Mesothelial cell of epicardium (in vitro differentiated cells): ENCODE measurements at places on chromosomes 11 and 22.
A peak's percentile ranks its signal among the peaks of the same experiment; 100 is the strongest.

DNA sequence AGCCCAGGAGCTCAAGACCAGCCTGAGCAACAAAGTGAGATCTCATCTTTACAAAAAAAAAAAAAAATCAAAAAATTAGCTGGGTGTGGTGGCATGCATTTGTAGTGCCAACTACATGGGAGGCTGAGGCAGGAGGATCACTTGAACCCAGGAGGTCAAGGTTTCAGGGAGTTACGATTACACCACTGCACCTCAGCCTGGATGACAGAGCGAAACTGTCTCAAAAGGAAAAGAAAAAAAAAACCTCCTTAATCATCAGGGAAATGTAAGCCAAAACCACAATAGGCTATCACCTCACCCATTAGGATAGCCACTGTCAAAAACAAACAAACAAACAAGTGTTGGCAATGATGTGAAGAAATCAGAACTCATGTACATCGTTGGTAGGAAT lies 13.4 kb downstream of the DGCR2 start:
- no peak for DNase-seq

DNA sequence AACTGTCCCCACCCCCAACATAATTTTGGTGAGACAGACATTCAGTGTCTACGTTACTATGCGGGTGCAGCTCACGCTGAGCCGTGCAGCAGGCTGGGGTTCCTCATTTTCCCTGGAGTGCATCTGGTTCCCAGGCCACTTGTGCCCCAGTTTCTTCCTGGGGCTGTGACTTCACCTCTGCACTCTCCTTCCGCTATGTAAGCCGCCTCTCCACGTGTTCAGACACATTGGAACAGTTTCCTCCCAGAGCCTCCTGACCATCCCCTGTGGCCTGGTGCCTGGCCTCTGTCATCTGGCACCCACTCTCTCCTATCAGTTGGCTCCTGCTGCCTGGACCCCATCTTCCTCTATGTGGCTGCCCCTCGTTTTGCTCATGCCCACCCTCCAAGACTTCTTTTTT lies 46.2 kb upstream of the A4GALT start:
- no peak for DNase-seq

DNA sequence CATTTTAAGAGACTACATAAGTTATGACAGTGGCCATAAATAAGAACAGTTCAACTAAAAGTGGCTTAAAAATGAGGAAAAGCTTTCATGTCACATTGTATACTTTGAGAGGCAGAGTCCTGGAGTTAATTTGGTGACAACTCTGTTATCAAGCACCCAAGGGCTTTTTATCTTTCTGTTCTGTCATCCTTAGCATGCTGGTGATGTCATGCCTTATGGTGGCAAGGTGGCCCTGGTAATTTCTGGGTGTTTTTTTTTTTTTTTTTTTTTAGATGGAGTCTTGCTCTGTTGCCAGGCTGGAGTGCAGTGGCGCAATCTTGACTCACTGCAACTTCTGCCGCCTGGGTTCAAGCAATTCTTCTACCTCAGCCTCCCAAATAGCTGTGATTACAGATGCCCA lies 158.8 kb downstream of the AASDHPPT start:
- DNase-seq, result no peak

DNA sequence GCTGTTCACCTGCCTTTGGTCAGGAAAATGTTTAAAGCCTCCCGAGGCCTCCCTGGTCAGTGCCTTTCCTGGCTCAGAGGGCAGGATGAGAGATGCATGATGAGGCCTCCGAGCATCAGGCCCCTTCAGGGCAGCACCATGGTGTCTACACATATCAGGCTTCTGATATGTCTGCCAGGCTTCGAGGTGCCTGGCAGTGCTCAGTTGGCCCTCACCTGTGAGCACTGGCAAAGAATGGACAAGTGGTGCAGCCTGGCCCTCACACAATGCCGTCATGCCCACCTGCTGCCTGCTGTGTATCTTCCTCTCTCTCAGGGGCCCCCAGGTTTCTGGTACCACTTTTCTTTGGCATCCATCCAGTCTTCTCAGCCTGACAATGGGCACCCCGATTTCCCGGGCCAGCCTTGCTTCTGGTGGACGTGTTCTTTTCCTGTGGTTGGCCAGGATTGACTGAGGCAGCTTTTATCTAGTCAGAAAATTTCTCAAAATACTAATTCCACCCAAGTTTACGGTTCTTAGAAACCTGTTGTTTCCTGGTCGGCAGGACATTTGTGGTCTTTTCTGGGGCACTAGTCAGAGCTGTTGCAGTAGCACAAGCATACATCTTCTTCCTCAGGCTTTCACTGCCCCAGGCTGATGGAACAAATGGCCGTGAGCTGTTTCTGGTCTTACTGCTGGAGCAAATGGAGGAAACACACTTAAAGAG lies 76.8 kb upstream of the SUSD2 start:
- DNase-seq, result no peak

DNA sequence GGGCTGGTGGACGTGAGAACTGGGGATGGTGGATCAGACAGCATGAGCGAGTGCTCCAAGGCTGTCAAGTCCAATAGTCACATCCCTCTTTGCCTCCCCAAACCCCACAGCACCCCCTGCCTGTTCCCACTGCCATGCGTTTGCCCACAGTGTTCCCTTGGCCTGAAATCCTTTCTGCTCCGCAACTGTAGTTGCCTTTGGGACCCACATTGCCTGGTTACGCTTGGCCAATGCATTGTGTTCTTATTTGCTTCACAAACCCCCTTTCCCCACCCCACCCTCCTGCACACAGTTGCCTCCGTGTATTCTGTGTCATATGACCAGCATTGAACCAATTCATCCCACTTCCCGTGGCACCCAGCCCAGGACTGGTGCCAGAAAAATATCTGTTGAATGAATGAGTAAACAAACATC lies 2.1 kb upstream of the KIAA0930 start:
- no peak for DNase-seq

DNA sequence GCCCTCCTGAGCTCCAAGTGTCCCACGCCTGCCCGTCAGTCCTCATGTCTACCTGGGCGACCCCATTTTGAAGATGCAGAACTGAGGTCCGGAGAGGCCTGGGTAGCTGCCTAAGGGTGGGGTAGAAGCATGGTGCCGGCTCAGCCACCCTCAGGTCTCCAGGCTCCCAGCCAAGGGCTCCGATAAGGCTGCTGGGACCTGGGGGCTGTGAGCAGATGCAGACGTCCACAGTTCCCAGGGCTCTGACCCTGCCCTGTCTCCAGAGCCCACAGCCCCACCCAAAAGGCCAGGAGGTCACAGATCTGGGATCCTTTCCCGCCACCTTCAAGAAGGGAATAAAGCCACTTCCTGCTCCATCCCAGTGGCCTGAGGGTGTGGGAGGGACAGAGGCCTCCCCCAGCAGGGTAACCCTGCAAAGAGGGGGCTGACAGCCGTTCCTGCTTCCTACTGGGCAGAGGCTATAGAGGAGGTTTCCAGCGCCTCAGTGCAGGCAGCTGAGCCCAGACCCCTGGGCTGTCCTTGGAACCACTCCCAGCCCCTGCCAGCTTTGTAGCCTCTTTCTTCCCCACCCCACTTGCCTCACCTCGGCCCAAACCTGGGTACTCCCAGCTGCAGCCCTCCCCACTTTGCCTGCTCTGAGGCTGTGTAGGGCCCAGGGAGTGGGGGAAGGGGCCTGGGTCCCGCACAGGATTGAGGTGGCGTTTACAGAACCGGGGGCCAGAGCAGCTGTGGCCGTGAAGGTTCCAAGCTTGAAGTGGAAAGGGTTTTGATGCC lies 85.5 kb downstream of the CDKN1C start:
- peak; percentile 10 for DNase-seq

DNA sequence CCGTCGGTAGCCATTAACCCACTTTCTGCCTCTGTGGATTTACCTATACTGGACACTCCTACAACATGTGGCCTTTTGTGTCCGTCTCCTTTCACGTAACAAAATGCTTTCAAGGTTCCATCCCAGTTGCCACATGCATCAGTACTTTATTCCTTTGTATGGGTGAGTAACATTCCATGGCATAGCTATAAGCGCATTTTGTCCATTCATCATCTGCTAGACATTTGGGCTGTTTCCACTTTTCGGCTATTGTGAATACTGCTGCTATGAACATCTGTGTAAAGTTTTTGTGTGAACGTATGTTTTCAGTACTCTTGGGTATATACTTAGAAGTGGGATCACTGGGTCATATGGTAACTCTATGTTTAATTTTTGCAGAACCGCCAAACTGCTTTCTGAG lies 257.2 kb downstream of the ST3GAL4 start:
- DNase-seq, result no peak

- DNase-seq, result peak; percentile 86
These were observed 9.1 kb upstream of the CLCF1 start for GRCh38 chr11:67382276-67383136.

GRCh38 chr11:120329556-120329955 lies 4.5 kb downstream of the TLCD5 start:
- DNase-seq, result no peak

- DNase-seq, result no peak
These were observed 33.9 kb upstream of the SEPTIN5 start for GRCh38 chr22:19680287-19680881.

DNA sequence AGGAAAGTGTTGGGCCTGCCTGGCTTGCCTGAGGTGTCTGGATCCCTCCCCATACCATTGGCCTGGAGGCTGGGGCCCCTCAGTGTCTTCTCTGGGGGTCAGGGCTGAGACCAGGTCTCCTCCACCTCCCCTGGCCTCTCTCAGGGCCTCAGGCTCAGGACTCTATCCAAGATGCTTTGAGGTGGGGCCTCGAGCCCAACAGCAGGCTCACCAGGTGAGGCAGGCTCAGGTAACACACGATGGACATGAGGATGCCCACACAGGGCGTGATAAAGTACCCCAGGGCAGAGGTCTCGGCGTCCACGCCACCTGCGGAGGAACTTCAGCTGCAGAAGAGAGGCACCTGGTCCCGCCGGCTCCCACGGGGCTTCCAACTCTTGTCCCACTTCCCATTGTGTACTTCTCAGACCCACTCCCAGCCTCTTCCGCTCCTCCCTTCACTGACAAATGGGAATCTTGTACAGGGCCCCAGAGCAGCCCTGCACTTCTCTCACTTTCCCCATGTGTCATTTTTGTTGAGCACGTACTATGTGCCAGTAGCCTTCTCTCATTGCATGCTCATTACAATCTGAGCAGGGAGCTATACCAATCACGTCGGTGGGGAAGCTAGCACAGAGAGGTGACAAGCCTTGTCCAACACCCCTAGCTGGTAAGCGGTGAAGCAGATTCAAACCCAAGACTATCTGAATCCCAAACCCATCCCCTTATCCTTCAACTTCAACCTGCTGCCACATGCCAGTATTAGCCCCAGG lies 3.8 kb downstream of the SLC29A2 start:
- DNase-seq, result no peak

DNA sequence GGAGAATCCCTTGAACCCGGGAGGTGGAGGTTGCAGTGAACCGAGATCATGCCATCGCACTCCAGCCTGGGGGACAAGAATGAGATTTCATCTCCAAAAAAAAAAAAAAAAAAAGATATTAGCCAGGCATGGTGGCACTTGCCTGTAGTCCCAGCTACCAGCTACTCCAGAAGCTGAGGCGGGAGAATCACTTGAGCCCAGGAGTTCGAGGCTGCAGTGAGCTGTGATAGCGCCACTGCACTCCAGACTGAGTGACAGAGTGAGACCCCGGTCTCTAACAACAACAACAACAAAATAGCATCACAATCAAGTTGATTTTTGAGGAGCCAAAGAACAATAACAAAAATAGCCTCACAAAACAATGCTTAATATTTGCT lies 2.3 kb downstream of the PMM1 start:
- no peak for DNase-seq

DNA sequence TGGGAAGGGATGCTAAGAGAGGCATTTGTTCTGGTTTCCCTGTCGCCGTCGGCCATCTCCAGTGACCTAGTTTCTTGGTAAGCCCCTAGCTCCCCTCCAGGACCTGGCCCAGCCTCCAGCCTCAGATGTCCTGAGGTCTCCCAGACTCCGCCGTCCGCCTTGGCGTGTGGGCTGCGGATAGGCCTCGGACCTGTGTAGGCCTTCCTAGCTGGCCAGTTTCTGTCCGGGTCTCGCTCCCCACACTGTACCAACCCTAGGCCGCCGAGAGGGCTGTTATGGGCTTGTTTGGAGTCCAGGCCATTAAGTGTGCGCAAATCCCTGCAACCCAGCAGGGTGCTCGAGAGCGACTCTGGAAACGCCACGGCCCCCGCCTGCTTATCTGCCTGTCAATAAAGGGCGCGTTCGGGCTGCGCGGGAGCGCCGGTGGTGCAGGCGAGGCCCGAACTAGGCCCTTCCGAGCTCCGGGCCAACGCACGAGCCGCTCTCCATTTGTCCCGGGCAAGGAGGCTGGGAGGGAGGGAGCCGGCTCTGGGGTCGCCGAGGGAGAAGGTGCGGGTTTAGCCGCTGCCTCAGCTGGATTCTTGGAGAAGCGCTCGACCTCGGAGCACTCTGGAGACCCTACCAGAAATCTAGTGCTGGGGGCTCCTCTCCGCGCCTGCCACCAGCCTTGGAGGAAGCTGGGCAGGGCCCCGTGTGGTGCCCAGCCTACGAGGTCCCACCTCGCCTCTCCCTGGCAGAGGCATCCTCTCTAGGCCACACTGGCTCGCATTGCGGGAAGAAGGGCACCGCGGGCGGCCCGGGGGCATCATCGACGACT lies 8.7 kb upstream of the PAX6 start:
- no peak for DNase-seq

GRCh38 chr11:105211806-105212554 lies 72.4 kb upstream of the CARD18 start:
- no peak for DNase-seq

- no peak for DNase-seq
These were observed 82.6 kb downstream of the APIP start for GRCh38 chr11:34833602-34834001.

GRCh38 chr11:23725752-23726151 lies 771.1 kb upstream of the LUZP2 start:
- no peak for DNase-seq

GRCh38 chr11:112017538-112017937 lies 7.7 kb upstream of the DLAT start:
- no peak for DNase-seq

DNA sequence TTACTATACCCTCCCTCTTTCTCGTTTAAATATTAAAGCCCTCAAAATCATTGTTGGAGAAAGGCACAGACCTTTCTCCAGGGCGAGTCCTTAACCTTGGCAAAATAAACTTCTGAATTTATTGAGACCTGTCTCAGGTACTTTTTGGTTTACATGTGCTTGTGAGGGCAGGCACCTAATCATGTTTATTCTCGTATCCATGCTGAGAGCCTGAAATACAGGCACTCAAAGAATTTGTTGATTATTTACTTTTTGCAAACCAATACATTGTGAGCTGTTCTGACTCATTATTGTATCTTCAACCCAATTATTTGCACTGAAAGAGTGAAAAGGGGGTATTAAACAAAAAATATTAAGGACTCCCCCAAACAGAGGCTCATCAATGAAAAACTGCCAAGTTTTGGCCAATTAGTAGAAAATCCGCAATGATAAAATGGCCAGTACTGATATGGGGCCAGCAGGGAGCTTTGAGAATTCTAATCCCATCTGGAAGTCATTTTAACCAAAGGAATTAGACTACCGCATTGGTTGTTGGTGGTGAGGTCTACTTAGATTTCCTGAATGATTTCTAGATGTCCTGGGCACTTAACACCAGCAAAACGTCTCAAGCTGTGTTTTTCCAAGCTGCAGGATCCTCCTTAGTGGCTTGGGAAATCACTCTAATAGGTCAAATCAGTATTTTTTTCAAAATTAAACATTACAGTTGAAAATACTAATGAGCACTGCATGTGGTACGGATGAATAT lies 157.3 kb downstream of the SWAP70 start:
- DNase-seq, result no peak
